ENCODE measurements at places on chromosomes 2 and 18.

DNA sequence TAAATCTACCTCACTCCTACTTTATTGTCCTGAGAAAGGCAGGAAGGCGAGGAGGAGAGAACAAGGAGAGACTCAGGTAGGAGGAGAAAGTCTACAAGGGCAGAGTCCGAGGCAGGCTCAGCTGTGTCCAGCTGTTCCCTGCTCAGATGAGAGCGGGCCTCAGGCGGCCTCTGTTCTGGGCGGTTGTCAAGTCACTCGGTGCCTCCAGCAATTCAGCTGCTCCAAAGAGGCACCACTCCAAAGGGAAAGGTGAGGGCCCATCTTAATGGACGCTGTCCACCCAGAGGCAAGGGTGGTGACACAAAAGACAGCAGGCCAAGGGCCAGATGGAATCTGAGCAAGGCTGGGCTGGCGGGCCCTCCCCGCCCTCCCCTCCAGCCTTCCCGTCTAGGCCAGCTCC is 101.4 kb upstream of the EPAS1 start:
- no peak for DNase-seq

DNA sequence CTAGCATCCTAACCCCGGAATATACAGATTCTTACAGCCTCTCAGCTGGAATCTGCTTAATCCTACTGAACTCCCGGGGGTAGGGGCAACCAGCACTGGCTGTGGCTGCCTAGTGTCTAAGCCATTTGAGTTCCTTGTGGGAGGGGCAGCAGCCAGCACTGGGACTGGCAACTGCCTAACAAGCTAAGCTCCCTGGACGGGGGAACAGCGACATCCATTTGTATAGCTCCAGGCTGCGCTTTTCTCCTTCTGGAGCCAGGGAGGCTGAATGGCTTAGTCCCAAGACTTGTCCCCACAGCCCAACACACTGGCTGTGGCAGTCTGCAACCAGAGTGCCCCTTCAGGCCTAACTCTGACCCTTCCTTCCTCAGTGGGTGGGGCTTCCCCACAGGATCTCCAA is 787.2 kb downstream of the METTL4 start:
- DNase-seq = no peak

- DNase-seq = no peak
Observed at GRCh38 chr2:109135359-109136197, 6.6 kb downstream of the SH3RF3 start.

DNA sequence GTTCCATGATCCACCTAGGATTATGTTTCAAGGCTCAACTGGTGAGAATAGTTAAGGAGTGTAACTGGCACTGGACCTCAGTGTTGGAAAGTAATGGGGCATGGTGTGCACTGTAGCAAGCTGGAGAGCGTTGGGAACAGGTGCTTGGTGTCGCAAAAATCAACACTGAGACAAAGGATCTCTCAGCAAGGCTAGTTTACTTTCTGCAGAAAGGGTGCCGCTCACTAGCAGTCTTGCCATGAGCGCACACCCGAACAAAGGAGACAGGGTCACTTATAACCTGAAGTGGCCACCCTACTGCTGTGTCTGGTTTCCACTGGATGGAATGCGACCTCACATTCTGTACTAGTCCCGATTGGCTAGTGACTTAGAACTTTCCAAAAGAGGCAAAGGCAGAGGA is 133.2 kb downstream of the TMEM17 start:
- no peak for DNase-seq

GRCh38 chr18:77012806-77013541 is 119.6 kb downstream of the MBP start:
- no peak for DNase-seq

DNA sequence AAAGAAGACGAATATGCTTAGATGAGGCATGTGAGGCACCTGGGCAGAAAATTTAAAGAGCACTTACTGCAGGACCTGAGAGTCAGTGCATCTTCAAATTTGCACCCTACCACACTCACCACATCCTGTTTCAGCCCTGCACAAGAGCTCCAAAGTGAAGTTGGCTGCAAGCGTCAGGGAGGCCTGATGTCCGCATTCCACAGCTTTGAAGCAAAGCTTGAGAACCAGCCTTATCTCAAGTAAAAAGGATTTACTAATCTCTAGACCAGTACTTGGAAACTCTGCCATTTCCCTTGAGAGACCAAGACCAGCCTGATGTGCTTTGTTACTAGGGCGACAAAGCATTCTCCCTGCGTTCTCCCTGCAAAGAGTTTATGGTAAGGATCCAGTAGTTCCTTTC is 3.4 kb upstream of the ASNSD1 start:
- no peak for DNase-seq

Measured in stimulated activated CD8-positive, alpha-beta memory T cell treated with anti-CD3 and anti-CD28 coated beads, Interleukin-15, amount 100 ng/mL, for 4 hours (primary cell).